ENCODE measurements at places on chromosomes 11 and 22.
A peak's percentile ranks its signal among the peaks of the same experiment; 100 is the strongest.

DNA sequence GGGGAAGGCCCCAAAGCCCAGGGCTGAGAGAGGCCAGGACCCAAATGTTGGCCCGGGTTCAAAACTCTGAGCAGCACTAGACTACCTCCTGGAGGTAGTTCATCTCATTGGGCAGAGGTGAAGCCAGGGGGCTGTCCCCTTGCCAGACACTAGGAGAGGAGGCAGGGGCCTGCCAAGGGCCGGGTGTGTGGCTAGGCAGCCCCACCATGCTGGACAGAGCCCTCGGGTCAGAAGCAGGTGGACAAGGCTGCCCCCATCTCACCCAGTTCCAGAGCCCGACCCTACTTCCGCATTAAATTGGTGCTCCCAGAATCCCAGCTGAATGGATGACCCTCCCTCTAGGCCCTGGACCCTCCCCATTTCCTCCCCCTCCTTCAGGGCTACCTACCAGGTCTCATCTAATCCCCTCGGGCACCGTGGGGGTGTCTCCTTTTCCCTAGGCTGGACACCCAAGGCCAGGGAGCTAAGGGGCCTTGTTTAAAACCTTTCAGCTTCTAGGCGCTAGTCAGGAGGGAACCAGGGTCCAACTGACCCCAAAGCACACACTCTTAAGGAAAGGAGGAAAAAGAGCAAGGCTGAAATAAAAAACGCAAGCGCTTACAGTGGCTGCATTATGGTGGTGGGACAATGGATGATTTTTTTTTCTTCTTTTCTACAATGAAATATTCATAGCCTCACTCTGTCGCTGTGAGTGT is 72.1 kb upstream of the TCF20 start:
- DNase-seq = no peak

DNA sequence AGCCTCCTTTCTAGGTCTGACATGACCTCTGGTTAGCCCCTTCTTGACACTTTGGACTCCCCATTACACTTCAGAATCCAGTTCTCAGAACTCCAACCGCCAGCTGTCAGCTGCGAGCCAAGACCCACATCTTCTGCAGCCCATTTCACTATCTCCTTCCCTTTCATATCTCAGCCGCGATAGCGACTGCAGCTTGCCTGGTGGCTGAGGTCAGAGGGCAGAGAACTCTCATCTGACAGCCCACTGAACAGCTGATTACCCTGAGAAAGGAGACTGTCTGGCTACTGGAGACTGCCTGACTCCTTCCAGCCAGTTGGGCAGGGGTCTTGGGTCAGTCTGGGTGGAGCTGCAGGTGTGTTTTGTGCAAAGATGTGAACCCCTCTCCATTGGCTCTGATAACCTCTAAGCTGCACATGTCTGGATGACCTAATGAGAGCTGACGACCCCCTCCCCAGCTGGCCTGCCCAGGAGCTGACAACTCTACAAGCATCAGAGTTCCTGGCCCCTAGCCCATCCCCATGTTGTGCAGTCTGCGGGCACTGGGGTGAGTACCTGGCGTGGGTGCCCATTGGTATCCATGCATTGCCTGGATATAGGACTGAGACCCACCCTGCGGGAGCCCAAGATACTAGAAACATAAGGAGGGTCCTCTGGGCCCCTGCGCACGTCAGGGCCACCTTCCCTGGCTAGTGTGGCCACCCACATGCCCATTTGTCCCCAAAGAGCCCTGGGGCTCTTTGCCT is 1.1 kb downstream of the CHRM1 start:
- no peak for DNase-seq

DNA sequence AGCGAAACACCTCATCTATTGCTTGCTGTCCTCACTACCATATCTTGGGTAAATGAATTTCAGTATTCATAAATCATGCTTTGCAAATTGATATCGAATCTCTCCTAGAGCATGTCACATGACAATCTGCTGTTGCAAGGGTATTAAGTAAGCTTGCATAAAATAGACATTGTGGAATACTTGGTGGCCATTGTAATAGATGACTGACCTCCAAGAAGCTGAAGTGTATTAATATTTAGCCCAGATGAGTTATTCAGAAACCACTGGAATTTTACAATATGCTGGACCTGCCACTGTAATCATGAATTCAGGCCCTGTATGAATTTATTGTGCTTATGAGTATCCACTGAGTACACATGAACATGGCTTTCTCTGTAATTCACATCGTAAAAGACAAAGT is 289.7 kb upstream of the ARHGAP42 start:
- no peak for DNase-seq

GRCh38 chr11:78039919-78040671 is 17.0 kb upstream of the KCTD14 start:
- DNase-seq = peak; percentile 45

DNA sequence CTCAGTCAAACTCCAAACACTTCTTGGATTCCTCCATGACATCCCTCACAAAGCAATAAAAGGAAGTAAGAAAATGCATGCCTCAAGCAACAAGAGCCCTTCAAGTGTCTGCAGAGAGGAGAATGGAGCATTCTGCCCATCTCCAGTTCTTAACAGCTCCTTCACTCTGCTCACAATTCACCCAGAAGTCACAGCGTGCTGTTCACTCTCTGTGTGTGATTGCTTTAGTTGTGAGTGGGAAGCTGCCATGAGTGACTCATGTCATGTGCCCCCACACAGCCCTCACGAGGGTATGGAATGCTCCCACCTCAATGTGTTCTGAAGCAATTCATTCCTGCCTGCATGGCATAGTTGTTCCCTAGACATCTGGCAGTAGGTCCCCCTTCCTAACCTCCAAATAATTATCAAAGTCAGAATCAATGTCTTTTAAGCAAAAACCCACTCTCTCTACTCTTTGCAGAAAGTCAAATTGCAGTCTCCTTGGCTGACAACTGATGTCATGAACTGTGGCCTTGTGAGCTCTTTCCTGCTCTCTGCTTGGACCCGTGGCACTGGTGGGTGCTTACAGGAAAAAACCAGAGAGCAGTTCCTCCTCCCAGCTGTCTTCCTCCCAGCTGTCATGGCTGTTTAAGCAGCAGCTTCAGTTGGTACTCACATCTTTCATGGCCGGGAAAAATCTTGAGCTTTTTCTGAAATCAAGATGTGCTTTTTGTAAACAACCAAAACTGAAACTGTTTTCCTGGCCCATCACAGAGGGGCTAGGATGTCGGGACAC is 112.1 kb upstream of the SPON1 start:
- DNase-seq = no peak

DNA sequence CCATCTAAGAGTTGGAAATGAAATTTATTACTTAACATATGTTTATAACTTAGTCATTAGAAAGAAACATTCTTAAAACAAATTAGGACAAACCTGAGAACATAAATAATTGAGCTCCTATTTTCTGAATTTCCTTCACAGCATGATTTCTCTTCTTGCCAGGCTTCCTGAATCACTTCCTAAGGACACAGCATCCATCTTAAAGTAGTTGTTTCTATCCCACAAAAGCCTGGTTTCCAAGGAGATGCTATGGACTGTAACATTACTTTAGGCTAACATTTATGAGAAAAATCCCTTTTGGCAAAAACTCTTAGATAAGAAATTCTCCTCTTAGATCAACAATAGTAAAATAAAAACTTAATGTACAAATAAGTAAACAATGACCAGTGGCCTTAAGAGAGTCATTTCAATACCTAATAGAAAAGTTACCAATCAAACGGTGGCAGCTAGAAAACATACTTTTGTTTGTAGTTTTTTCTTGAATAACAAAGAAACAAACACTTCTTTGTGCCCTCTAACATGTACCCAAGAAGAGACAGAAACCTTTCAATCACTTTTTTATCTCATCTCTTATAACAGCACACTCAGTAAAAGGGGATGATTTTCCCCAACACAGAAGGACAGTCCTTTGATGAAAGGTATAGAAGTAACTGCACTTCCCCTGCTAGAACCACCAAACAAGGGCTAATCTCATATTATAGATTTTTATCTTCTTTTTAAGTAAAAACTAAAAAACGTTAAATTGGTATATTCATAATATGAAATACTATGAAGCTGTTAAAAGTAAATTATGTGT is 74.5 kb downstream of the TTC28 start:
- DNase-seq = no peak

GRCh38 chr11:12540075-12540680 is 134.0 kb upstream of the TEAD1 start:
- DNase-seq = no peak

DNA sequence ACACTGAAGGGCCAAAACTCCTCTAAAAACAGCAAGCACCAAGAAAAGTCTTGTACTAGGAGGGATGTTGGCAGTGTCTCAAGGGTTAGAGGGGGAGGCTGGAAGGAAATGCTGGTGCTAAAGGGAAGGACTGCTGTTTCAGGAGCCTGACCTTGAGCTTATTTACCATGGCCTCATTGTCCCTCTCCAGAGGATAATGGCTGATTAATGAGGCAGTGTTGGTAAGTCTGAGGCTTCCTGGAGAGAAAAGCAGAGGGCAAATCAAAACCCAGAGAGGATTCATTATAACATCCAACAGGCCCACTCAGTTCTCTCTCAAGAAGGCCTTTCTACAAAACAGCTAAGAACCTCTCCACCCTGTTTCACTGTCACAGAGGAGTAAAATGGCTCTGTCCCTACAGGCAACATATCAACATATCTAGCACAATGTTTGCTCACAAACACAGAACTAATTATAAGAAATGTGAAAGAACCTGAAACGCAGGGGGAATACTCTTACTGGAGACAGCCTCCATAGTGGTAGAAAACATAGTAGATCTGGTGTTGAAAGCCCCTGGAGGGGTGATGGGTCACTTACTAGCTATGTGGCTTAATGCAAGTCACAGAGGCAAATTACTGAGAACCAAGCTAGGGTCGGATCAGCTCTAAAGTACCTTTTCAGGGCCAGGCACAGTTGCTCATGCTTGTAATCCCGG is 31.4 kb downstream of the NUMA1 start:
- DNase-seq = no peak

- DNase-seq = no peak
These were observed 574.7 kb downstream of the TBC1D22A start for GRCh38 chr22:47337161-47337621.

DNA sequence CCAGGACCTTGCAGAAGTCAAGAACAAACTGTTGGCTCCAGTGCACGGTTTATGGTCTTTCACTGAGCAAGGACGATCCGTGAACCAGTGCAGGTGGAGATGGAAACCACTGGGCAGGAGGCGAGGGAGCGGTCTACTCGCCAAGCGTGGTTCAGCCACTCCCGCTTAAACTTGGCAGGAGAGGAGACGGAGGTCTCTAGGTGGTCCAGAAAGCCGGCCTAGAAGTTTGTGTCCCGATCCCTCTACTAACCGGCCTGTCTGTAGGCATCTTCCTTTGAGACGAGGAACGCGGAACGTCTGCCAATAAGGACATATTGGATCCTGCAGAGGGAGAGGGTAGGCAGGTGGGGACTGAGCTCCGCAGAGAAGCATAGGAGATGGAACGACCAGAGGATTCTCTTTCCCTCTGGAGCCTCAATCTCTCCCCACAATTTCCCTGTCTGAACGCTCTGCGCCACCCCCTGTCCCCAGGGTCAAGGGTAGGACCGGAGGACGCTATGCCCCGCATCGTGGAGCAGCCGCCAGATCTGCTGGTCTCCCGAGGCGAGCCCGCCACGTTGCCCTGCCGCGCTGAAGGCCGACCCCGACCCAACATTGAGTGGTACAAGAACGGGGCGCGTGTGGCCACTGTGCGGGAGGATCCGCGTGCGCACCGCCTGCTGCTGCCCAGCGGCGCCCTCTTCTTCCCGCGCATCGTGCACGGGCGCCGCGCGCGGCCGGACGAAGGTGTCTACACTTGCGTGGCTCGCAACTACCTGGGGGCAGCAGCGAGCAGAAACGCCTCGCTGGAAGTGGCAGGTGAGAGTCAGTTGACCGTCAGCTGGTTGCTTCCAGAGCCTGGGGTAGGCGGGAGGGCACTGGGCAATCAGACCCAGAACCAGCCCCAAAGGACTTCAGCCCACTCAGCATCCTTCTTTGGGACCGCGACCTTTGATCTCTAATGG is 3.4 kb downstream of the ROBO3 start:
- no peak for DNase-seq
